ENCODE measurements at places on chromosomes 13 and 19. TPM values are rescaled to one million over a fixed set of nuclear protein-coding genes. Genes with fewer than 3 reads are reported as not detected.
A peak's percentile ranks its signal among the peaks of the same experiment; 100 is the strongest.

- H3K27me3 ChIP-seq: no peaks in the 10 kb centered on the region
- H3K36me3 ChIP-seq: no peaks in the 10 kb centered on the region
- H3K27ac ChIP-seq: no peak overlapping the region
- peak; percentile 93 for DNase-seq
Observed at GRCh38 chr13:49976314-49977258, 20.3 kb upstream of the TRIM13 start.

GRCh38 chr13:67833564-67833963 is 603.4 kb upstream of the PCDH9 start:
- H3K4me3 ChIP-seq: no peak overlapping the region
- DNase-seq: no peak
- H3K36me3 ChIP-seq: no peaks in the 10 kb centered on the region
- H3K4me1 ChIP-seq: no peaks in the 10 kb centered on the region
- no peaks in the 10 kb centered on the region for H3K27me3 ChIP-seq
- H3K27ac ChIP-seq: no peak overlapping the region

GRCh38 chr13:102038787-102039186 is 363.1 kb downstream of the FGF14 start:
- no peaks in the 10 kb centered on the region for H3K36me3 ChIP-seq
- H3K4me1 ChIP-seq: no peaks in the 10 kb centered on the region
- no peak overlapping the region for H3K4me3 ChIP-seq
- DNase-seq: no peak
- no peaks in the 10 kb centered on the region for H3K27me3 ChIP-seq

DNA sequence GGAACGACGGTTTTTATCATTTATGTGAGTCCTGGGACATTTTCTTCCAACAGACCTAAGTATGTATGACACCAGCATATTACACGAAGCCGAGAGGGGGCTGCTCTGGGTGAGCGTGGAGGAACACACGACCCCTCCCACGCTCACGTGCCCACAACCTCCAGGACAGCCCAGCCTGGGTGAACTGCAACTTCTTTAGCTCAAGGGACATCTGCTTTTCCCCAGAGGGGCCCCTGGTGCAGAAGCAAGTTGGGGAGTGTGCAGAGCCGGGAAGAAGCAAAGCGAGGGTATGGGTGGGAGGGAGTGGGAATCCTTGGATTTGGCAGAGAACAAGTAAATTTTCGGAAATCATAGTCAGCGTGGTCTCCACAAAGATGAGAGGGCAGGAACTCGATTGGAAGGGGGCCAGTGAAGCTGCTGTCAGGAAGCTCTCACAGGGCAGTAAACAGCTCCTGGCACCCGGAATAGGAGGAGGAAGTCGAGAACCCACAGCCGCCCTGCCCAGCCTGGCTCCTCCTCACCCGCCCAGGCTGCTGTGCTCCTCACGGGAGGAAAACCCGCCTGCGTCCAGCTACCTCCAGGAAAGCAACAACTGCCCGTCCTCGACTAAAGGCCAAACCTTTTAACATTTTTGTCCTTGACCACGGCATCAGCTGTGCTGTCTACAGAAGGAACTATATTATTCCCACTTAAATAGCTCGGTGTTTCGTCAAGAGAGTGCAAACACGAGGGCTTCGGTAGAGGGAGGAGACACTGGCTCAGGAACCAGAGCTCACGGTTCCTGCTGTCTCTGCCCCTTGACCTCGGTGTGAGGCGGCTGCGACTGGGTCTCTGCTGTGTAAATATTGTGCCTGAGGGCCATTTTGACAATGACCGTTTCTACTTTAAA is 17.2 kb upstream of the CFAP97D2 start:
- H3K4me3 ChIP-seq: peak overlapping the region; percentile 3
- peaks cover 51% of the 10 kb centered on the region for H3K4me1 ChIP-seq
- H3K36me3 ChIP-seq: no peaks in the 10 kb centered on the region
- no peaks in the 10 kb centered on the region for H3K27me3 ChIP-seq

GRIK5 gene
- total RNA-seq: 0.31 TPM

DKKL1 gene
- not detected for total RNA-seq

DNA sequence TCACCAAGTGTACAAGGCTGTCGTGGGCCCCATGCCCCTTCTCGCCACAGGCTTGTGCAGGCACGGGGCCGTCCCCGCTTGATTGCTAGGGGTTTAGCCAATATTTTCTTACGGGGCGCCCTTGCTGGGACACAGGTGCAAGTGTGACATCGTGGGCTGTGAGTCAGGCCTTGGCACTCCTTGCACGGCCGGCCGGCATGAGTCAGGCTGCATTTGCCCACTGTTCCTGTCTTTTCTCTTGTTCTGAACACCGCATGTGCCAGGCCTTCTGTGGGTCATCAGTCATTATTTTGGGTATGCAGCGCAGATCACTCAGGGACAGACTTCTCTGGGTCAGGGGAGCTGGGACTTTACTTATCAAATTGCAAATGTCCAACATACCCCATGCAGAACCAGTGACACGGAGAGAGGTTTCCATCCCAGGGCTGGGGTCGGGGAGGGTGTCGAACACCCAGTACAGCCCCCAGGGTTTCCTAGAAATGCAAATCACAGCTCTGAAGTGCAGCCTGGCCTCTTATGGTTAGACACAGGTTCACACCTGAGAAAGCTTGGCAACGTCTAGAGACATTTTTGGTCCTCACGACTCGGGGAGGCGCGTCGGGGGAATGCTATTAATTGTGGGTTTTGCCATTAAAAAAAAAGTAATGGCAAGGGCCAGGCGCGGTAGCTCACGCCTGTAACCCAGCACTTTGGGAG is 22.5 kb upstream of the KLF2 start:
- no peak overlapping the region for H3K27ac ChIP-seq
- H3K27me3 ChIP-seq: no peaks in the 10 kb centered on the region
- peaks cover 2% of the 10 kb centered on the region for H3K4me1 ChIP-seq
- no peaks in the 10 kb centered on the region for H3K36me3 ChIP-seq

- H3K4me1 ChIP-seq: no peaks in the 10 kb centered on the region
- no peaks in the 10 kb centered on the region for H3K36me3 ChIP-seq
- no peaks in the 10 kb centered on the region for H3K27me3 ChIP-seq
- no peak overlapping the region for H3K4me3 ChIP-seq
- DNase-seq: no peak
Observed at GRCh38 chr19:10892256-10892655, 20.9 kb downstream of the CARM1 start.

DNA sequence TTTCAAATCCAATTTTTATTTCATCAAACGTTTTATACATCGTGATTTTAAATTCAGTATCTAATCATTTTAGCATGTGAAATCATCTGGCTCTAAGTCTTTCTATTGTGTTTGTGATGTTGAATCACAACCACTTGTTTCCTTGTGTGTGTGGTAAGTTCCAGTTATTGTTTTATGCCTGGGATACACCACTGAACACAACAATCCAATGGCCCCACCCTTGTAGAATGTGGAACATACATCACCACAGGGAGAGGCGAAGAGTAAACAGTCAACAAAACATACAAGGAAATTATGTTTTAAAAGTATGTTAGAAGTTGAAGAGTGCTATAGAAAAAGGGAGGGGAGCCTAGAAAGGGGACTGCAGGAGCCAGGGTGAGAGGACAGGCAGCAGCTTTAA is 100.5 kb downstream of the EPSTI1 start:
- no peak overlapping the region for H3K27ac ChIP-seq
- H3K27me3 ChIP-seq: no peaks in the 10 kb centered on the region
- H3K4me3 ChIP-seq: no peak overlapping the region
- peaks cover 53% of the 10 kb centered on the region for H3K36me3 ChIP-seq

GARIN5A gene
- total RNA-seq: not detected

DNA sequence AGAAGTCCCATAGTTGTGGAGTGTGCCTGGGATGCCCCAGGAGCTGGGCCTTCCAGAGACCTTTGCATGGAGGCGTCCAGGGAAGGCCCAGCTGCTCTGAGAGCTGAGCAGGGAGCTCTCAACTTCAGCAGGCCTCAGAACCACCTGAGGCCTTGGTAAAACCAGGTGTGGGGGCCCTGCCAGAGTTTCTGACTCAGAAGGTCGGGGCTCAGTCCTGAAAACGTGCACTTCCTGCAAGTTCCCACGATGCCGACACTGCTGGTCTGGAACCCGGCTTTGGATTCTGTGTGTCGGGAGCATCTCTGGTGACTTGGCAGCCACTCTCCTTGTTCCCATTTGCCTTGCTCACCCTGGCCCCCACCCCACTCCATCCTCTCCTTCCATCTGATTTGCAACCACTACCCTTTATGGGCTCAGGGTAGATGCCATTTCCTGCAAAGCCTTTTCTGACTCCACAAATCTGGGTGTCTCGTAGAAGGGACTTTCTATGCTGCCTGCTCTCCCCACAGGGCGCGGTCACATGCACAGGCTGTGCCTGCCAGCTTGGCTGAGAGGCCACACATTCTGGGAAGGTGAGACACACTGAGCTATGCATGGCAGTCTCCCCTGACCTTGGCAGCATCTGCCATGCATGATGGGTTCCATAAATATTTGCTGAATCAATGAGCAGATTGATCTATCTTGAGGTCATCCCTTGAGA is 244.7 kb downstream of the COL4A1 start:
- DNase-seq: no peak
- no peak overlapping the region for H3K4me3 ChIP-seq
- no peaks in the 10 kb centered on the region for H3K27me3 ChIP-seq
- H3K36me3 ChIP-seq: no peaks in the 10 kb centered on the region
- H3K27ac ChIP-seq: no peak overlapping the region
- H3K4me1 ChIP-seq: no peaks in the 10 kb centered on the region

PRX gene
- 3.8 TPM for total RNA-seq

- no peaks in the 10 kb centered on the region for H3K36me3 ChIP-seq
- peaks cover 63% of the 10 kb centered on the region for H3K4me1 ChIP-seq
- H3K27ac ChIP-seq: no peak overlapping the region
- DNase-seq: no peak
Observed at GRCh38 chr13:51823863-51824262, 19.9 kb upstream of the DHRS12 start.

DNA sequence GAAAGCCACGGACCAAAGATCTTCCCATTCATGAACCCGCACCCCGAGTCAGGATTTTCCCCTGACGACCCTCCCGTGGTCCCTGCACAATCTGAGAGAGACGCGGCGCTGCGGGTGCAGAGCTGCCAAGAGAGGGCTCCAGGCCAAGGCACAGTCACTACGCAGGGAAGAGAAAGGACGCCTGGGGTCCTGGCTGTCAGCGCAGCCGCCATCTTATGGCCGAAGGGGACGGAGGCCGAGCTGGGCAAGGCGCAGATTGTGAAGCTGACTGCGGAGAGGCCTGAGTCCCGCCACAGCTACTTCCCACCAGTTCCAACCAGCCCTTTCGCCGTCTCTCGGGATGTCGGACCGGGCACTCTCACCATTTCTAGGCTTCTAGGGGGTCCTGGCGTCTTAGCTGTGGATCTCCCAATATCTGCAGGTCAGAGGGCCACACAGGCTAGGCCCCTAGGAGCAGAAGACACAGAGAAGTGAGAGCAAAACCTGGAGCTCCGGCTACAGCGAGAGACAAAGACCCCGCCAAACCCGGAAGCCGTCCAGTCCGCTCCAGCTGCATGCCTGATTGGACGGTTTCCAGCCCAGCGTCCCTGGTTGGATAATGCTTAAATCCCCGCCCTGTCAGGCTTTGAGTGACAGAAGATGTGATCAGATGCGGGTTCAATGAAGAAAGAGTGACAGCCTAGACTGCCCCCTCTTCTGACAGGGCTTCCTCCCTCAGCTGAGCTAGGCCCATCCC is at the start of gene ZNF100:
TSS of gene ZNF100 (minus strand) at position 515 of the 736 bp plus-strand sequence. CDS start at position 365, 150 bp downstream.
- DNase-seq: peak; percentile 93
- no peaks in the 10 kb centered on the region for H3K27me3 ChIP-seq
- H3K4me1 ChIP-seq: peaks cover 6% of the 10 kb centered on the region
- peak within 1 kb of the TSS; percentile 92 for H3K27ac ChIP-seq

- DNase-seq: no peak
- H3K4me1 ChIP-seq: no peaks in the 10 kb centered on the region
- H3K27me3 ChIP-seq: no peaks in the 10 kb centered on the region
- no peak overlapping the region for H3K27ac ChIP-seq
Observed at GRCh38 chr13:37490176-37490779, 108.3 kb downstream of the POSTN start.

TSKS gene
- 1.7 TPM for total RNA-seq
